ENCODE measurements at places on chromosomes 1 and 21.

- DNase-seq: no peak
These were observed 150.6 kb downstream of the RWDD3 start for GRCh38 chr1:95384567-95384966.

DNA sequence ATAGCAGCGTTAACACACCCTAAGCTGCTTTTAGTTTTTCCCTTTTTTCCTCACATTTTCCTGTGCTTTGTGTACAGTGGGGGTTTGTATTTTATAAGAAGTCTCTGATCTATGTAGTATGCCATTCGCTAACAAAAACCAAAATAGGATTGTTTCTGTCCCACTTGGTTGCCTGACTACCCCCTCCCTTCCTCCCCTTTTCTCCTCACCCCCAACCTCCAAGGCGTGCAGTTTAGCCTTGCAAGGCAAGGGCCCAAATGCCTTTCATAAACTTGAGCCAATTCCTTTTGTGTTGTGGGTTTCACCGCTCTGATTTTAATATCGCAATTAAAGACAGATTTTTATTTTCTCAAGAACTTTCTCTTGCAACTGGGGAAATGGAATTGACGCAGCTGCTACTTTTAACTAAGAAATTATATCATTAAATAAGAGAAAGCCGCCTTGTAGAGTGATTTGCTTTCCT, 276.9 kb downstream of the TM2D1 start:
- DNase-seq: no peak

GRCh38 chr1:19377812-19378718, 65.9 kb downstream of the SLC66A1 start:
- no peak for DNase-seq

- no peak for DNase-seq
These were observed 47.3 kb upstream of the SSBP3 start for GRCh38 chr1:54453509-54453908.

DNA sequence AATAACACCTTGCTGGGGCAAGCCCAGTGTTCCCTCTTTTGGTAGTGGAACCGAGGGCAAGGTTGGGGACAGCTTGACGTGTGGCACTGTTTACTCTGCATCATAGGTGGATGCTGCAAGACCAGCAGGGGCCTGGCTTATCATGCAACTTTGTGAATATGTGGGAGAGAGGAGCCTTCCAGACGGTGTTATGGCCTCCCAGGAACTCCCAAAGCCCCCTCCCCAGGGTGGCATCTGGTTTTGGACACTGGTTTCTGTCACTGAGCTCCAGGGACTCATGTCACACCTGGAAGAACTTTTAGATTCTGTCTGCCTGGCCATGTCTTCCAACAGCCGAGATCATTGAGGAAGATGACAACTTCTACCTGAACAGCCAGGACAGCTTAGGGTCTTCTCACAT, 1.4 kb upstream of the TLR5 start:
- no peak for DNase-seq

DNA sequence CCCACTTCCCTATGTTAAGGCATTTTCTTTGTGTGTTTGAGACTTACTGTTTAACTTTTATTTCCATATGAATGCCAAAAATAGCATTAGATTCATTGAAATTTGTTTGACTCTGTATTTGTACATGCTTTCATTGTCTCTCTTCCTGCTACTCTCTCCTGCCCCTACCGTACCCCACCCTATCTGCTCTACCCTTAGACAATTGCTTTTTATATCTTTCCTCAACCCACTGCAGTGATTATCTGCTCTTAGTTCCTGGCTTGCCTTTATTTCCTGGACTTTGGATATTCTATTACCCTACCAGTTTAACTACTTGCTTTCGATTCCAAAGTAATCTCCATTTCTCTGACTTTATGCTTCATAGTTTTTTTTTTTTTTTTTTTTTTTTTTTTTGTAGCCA, 10.5 kb downstream of the RAVER2 start:
- no peak for DNase-seq

DNA sequence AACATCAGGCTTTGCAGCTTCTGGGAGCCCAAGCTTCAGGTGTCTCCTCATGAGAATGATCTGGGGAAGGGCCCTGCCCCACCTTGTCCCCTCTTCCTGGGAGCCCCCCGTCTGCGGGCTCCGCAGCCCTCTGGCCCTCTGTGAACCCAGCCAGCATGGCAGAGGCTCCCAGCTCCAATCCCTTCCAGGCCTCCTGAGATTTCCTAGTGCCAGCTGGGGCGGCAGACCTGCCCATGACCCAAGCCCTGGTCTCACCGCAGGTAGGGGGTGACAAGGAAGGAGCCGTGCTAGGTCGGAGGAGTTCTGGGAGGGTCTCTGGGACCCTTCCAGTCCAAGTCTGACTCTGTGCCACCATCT, 7.7 kb downstream of the PLEKHG5 start:
- no peak for DNase-seq

GRCh38 chr1:246335151-246335550, 171.9 kb downstream of the SMYD3 start:
- DNase-seq: no peak

DNA sequence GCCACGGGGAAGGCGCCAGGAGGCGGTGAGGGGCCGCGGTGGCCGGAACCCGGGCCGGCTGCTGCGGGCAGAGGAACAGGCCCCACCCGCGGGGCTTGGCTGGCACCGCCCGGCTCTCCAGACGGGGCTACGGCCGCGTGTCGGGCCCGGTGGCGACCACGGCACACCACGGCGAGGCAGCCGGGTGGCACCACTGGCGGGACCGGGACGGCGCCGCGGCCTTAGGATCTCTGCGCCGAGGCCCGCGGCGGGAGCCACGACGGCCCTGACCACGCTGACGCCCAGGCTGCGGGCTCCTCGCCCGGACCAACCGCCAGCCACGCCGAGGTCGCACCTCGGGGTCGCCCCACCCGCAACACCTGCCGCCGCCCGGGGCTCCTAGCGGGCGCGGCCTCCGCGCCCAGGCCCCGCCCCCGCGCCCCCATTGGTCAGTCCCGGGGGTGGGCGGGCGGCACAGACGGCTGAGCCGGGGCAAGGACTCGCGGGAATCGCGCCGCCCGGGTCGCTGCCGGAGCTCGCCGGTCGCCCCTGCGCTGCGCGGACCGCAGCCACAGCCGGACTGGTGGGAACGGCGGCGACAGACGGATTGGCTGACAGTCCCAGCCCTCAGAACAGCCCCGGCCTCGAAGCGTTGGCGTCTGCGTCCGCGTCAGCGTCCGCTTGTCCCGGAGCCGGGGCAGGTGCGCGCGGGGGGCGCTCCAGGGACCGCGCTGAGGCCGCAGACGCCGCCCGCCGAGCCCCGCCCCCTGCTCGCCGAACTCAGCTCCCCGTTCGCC, at the start of gene BMP8A:
TSS of gene BMP8A (plus strand) at position 491 of the 776 bp plus-strand sequence. CDS start 356 bp downstream, outside the sequence.
- DNase-seq: peak; percentile 15

DNA sequence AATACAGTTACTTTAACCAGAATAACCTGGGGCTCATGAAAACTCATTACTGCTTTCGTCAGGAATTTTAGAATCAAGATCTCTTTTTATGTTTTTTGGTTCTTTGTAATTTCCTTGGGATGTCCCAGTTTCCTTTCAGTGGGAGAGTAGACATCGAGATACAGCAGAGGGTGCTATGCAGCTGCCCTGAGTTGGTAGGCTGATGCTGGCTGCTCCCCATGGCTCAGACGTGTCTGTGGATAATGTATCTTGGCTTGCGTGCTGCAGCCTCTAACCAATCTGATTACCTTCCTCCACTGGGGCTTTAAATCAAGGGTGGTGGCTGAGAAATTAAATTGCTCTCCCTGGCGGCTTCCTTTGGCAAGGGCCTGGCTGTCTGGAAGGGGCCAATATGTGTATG, 253.7 kb downstream of the CACNA1E start:
- DNase-seq: no peak

- DNase-seq: no peak
These were observed at the start of gene TP73 for GRCh38 chr1:3651930-3652547. Gene TP73, plus strand, starts transcription at chr1:3652516. Its CDS starts 29,850 bp downstream, at chr1:3682366.

GRCh38 chr1:226482196-226482595, 66.4 kb upstream of the STUM start:
- no peak for DNase-seq

GRCh38 chr1:215599418-215600074, 32.4 kb downstream of the KCTD3 start:
- no peak for DNase-seq

- peak; percentile 85 for DNase-seq
These were observed at the start of gene CDC14A for GRCh38 chr1:100352267-100353070. Gene CDC14A, plus strand, starts transcription at chr1:100352506. Its CDS starts 449 bp downstream, at chr1:100352955.

DNA sequence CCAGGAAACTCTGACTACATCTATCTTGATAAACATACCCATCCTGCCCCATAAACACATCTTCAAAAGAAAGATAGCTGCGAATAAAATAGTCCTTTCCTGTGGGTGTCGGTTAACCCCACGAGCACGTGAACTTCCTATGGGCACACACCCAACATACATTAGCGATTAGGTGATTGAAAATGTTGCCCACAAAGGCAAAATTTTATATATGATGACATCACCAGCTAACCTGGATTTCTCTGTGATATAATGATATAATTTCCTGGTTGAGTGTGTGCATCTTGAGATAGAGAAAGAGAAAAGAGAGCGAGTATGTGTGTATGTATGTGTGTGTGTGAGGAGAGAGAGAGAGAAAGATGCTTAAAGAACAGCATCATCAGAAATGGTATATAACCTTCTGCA, 296.1 kb downstream of the PTPRC start:
- DNase-seq: no peak

GRCh38 chr1:246262281-246262680, 244.8 kb downstream of the SMYD3 start:
- DNase-seq: no peak

DNA sequence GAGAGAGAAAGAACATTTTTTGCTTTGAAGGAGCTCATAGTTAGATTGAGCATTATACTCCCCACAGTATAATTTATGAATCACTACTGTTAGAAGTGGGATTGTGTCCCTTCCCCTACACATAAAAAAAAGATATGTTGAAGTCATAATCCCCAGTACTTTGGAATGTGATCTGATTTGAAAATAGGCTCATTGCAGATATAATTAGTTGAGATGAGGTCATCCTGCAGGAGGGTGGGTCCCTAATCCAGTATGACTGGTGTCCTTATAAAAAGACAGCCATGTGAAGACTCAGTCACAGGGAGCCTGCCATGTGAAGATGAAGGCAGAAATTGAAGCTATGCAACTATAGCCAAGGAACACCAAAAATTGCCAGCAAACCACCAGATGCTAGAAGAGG, 76.4 kb downstream of the TGFB2 start:
- DNase-seq: no peak

GRCh38 chr1:18537386-18538306, 56.9 kb downstream of the KLHDC7A start:
- no peak for DNase-seq

- DNase-seq: no peak
These were observed 2032.3 kb downstream of the MRPL39 start for GRCh38 chr21:23574932-23575331.

GRCh38 chr1:40095806-40096205, 1.2 kb downstream of the PPT1 start:
- DNase-seq: no peak

DNA sequence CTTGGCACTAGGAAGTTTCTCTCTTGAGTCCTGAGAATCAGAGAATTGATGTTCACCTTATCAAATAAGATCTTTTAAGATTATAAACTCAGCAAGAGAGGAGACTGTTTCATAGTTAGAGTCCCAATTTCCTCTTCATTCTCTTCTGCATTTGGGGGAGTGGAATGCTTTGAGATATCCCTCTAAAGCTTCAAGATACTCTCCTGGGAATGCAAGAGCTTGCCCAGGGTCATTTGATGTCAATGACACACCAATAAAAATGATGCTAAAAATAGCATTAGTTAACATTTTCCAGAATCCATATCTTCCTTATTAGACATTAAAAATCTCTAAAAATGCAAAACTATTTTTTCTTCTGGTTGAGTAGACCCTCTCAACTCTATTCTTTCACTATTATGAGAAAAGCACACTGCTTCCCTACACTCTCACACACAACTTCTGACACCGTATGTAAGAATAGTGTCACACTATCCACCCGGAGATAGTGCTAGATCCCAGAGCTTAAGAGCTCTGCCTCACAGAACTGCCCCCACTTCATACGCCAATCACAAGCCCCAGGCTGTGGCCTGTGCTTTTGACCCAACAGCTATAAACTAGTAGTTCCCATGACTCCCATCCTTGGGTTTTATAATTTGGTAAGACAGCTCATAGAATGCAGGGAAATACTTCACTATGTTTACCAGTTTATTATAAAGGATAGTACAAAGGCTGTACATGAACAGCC, 399.9 kb upstream of the RUNX1 start:
- no peak for DNase-seq

DNA sequence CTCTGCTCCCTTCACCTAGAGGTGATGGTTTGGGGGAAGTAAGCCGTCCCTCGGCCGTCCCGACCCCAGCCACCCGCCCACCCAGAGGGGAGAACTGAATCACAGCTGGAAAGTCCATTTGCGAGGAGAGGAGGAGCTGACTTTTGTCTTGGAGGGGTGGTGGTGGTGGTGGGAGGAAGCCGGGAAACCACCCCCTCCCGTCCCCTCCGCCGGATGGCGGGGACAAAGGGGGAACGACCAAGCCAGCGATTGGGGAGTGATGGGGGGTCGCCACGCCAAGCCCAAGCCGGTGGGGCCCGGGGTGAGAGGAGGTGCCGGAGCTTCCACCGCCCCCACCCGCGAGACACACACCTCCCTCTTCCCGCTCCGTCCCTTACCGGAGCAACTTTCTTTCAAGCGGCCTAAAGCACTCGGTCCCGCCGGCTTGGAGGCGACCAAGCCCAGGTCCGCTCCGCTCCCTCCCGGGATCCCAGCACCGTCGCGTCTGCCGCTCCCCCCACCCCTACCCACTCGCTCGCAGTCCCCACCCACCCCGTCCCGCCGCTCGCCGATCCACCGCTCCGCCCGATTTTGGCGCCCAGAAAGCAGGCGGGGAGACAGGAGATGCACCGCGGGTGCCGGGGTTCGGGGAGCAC, 540 bp downstream of the ARHGEF2 start:
- DNase-seq: peak; percentile 63

DNA sequence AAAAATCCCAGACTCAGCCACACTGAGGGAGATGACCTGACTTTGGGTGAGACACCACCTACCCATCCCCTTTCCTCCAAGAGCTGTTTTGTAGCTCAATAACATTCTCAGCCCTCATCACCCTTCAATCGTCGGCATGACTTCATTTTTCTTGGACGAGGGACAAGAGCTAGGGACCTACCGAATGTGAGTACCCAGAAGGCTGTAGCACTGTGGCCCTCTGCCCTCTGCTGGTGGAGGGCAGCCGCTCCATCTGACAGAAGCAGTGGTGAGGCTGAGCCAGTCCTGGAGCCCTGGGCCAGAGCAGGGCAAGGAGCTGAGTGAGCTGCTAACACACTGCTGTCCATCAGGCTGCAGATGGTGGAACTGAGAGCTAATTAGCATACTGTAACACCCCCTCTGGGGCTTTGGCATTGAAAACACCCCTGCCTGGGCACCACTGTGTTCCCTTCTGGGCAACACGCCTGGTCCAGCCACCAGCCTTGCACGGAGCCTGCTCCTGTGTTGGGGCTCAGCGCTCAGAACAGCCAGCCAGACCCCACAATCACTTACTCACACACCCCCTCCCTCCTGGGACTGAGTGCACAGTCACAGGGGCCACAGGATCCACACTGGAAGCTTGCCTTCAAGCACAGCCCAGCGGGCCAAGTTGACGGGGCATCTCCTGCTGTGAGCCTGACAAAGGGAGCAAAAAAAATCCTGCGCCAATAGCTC, 18.3 kb upstream of the ALPL start:
- DNase-seq: peak; percentile 13

GRCh38 chr1:9840176-9840575, 16.4 kb upstream of the CLSTN1 start:
- DNase-seq: no peak

- DNase-seq: no peak
These were observed 98.5 kb downstream of the MRPL37 start for GRCh38 chr1:54298284-54299033.

- no peak for DNase-seq
These were observed at the start of gene CASP9 for GRCh38 chr1:15524021-15524282. Gene CASP9, minus strand, starts transcription at chr1:15524215. Its CDS starts 15 bp downstream, at chr1:15524200.

Data from stimulated activated CD4-positive, alpha-beta T cell treated with anti-CD3 and anti-CD28 coated beads, Interleukin-12 subunit alpha, Interleukin-12 subunit beta, amount 100 ng/mL, for 48 hours (primary cell).